ENCODE measurements at places on chromosomes 5 and 9.

DNA sequence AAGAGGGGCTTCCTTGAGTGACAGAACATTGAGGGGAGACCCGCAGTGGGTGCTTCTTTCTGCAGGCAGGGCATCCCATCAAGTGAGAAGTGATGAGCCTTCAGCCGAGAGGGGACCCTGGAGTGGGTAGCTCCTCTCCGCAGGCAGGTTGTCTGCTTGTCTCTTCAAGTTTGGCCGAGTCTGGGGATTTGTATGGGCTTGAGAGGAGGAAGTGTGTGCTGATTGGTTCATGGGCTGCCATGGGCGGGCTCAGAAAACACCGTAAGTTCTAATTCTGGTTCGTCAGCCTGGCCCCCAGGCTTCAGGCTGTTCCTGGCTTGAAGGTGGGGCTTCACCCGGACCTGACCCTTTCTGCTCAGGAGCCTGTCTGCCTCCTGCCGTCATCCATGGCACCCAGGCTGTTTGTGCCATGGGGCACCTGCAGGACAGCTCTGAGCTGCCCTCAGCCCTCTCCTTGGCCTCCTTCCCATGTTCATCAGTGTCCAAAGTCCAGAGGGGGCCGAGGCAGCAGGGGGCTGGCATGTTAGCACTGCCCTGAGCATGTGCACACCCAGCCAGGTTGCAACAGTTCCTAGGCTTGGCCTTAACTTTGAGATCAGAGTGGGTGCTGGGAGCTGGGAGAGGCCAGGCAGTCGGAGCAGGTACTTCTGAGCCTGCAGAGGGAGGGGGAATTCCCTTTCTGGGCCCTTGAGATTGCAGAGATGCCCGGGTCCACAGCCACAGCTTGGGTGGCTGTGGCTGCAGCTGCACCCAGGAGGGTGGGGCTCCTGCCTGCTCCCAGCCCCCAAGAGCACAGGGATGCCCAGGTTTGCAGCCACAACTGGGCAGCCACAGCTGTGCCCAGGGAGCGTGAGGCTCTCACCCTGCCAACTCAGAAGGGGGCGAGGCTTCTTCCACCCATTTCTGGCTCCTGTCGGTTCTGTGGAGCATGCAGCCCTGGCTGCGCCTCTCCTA is 13.5 kb upstream of the DHFR start:
- DNase-seq = no peak

GRCh38 chr9:20551236-20551635 is 71.1 kb downstream of the MLLT3 start:
- no peak for DNase-seq

GRCh38 chr9:5884191-5884590 is 6.5 kb upstream of the MLANA start:
- no peak for DNase-seq

DNA sequence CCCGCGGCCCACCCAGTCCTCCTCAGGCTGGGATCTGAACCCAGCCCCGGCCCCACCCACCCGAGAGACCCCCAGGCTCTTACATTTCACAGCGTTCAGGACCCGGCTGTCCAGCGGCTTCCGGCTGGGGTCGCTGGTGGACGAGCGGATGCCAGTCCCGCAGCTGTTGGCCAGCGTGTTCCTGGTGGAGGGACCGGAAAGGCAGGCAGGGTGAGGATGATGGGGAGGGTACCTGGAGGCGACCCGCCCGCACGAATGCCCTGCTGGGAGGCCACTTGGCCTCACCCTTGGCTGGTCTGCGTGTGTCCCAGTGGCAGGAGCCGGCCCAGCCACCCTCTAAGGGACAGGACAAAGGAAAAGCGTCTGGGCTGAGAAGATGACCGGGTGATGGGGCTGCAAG is 51.9 kb upstream of the UBAC1 start:
- no peak for DNase-seq

DNA sequence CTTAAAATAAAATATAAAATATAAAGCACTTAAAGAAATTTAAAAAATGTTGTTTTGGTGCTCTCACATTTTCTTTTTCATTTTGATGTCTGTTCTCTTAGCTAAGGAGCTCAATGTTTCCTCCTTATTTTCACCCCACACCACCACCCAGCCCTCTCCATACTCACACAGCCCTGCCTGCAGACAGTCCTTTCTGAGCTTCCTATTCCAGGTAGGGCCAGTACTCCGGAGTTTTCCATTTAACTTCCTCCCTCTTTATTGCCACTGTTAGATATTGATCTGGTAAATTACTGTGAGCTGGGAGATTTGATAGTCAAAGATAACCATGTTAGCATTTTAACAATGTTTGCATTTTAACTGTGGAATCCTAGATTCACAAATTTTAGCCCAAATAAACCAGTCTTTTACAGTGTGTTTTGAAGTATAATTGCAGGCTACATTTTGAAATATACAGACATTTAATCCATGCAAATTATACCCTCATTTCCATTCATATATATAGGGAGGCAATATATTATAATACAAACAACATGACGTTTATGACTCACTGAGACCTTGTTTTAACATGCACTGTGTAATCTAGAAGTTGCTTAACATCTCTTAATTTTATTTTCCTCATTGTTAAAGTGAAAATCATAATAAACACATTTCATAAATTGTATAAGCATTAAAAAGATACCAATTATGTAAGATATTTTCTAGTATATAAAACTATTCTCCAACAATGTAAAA is 927.1 kb downstream of the NR2F1-AS1 start:
- DNase-seq = no peak

DNA sequence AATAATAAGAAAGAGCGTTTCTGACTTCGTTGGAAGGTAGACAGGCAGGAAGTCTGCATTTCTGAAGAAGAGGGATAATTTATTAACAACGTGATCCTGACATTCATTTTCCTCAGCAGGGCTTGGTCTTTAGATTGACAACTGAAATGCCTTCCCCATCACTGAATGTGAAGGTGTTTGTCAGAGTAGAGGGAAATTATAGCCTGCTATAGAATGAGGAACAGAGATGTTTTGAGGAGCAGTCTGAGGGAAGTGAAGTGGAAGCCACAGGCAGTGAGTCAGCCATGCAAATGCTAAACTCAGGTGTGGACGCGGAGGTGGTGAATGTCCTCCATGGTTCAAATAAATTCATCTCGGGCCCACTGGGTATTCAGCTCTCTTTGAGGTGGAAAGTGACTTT is 30.5 kb downstream of the C7 start:
- DNase-seq = no peak

DNA sequence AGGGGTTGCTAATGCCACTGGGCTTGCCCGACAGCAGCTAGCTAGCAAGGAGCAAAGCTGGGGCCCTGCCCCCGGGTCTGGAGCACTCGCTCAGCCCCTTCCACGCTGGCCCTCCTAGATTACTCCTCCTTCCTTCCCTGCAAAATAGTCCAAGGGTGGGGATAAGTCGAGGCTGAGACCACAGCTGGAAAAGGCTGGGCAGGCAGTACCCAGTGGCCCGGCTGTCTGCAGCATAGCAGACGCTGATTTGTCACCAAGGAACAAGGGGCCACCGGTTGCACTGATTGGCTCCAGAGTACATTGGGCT is 73.9 kb downstream of the ADAMTS2 start:
- no peak for DNase-seq

DNA sequence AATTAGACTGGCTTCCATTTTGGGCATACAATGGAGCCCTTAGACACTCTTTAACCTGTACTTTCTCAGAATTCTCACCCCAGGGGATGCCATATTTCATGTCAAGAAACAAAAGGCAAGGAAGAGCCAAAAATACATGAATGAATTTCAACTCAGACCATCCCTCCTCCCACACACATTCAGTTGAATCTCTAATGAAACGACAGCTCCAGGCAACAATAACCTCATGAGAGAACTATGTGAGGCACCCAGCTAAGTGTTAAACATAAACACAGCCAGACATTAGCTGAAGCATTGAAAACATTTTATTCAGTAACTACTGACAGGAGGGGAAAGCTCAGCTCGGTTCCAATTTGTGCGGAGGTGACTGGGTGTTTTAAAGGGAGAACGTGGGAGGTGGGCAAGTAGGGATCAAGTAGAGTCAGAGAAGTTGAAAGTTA is 1359.1 kb upstream of the CDH9 start:
- no peak for DNase-seq

DNA sequence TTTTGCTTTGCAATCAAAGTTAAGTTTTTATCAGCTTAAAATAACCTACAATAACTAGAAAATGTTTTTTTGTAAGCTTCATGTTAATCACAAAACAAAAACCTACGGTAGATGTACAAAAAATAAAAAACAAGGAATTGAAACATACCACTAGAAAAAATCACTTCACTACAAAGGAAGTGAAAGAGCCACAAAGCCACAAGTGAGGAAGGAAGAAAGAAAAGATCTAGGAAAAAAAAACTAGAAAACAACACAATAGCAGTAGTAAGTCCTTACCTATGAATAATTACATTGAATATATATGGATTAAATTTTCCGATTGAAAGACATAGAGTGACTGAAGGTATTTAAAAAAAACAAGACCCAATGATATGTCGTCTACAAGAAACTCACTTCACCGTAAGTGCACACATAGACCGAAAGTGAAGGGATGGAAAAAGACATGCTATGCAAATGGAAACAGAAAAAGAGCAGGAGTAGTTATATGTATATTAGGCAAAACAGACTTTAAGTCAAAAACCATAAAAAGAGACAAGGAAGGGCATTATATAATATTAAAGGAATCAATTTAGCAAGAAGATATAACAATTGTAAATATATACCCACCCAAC is 13.4 kb upstream of the ZDHHC21 start:
- no peak for DNase-seq

DNA sequence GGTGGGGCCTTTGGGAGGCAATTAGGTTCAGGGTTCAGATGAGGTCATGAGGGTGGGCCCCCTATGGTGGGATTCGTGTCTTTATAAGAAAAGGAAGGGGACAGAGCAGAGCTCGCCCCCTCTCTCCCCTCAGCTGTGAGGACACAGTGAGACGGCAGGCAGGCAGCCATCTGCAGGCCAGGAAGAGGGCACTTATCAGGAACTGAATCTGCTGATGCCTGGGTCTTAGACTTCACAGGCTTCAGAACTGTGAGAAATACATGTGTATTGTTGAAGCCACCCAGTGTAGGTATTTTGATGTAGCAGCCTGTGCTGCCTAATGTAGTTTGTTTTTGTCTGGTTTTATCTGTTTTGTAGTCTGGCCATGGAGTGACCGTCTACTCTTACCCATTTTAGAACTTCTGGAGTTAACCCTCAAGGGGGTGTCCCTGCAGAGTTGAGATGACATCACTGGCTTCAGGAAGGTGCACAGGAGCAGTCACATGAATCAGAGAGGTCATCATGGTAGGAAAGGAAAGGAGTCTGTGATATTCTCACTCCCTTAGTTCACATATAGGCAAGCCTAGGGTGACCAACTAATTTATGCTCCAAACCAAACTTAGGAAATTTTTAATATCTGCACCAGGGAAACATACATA is 71.0 kb downstream of the LRRC70 start:
- no peak for DNase-seq

DNA sequence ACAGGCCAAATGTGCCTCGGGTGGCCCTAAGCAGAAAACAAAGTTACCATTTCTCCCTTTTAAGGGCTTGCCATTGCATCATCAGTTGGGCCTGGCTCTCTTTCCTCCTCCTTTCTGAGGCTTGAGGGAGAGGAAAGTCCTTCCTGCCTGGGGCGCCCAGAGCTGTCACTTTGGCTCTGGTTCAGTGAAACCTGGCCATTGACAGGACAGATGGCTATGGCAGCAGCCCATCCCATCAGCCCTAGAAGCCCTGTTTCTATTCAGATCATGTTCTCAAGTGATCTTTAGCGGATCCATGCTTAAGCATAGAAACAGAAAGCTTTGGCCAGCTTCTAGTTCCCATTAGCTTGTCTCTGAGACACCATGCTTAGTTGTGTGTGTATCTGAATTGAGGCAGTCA is 293.4 kb downstream of the YTHDC2 start:
- no peak for DNase-seq

GRCh38 chr5:150159741-150160179 is 4.1 kb upstream of the PDGFRB start:
- DNase-seq = no peak

GRCh38 chr5:54207566-54207965 is 102.8 kb downstream of the ARL15 start:
- DNase-seq = no peak
